ENCODE measurements at places on chromosomes 1 and 21.

GRCh38 chr1:101995984-101996745, 561 bp downstream of the OLFM3 start:
- DNase-seq = no peak

DNA sequence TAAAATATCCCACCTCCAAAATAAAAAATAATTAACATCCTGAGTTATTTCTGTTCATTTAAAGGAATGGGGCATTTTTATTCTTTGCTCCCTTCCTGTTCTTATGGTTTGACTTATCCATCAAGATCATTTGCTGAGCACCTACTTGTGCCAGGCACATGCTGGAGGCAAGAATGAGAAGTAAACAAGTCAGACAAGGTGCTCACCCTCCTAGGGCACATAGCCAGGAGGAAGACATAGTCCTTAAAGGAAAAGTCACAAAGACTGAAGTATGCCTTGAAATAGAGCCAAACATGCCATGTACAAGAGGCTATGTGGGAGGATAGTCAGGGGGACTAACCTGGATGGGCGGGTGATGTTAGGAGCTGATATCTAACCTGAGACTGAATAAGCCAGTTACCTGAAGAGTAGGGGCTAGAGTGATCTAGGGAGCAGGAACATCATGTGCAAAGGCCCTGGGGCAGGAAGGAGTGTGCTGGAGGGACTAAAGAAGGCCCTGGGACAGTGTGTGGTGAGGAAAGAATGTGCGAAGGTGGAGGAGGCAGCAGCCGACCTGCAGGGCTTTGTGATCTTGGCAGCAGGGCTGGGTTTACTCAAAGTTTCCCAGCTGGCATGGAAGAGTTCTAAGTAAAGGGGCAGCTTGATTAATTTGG, 233.5 kb downstream of the MATN1 start:
- DNase-seq = no peak

DNA sequence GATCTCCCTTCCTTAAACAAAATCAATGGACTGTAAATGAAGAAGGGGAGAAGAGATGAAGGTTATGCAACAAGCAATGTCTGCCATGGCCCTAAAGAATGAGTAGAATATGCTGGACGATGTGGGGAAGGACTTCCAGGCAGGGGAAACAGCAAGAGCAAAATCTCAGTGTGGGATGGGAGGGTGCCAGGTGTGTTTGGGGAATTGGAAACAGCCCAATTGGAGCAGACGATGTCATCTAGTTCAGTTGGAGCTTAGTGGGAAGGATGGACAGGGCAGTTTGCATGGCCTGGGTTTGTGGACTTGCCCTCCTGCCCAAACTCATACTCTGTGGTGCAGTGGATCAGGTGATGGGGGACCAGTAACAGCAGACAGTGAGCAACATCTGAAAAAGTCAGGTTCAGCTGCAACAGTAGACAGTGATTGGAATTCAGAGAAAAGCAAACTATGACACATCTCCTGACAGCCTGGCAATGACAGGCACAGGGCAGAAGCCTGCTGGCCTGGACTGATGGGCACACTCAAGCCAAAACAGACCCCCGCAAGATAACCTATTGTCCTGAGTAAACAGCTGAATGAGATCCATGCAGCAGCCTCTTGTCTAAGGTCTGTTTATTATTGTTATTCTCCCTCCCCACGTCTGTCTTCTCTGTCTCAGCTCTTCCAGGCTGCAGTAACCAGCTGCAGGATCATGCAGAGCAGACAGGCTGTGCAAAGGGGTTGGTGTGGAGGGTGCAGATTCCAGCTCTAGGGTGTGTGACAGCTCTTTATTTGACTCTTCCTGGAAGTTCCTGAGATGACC, 50.5 kb upstream of the PRELP start:
- peak; percentile 33 for DNase-seq

DNA sequence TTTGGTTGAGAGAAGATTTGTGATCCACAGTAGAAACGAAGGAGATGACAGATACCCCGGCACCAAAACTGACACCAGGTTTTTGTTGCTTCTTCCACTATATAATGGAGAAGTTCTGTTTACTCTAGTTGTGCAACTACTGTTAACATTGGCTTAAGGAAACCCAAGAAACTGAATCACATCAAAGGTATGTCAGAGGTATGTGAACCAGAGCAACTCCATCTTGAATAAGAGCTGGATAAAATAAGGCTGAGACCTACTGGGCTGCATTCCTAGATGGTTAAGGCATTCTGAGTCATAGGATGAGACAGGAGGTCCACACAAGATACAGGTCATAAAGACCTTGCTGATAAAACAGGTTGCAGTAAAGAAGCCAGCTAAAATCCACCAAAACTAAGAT, 173.7 kb upstream of the CAMK1G start:
- DNase-seq = no peak

GRCh38 chr1:58084266-58084665, 462.3 kb downstream of the OMA1 start:
- no peak for DNase-seq

DNA sequence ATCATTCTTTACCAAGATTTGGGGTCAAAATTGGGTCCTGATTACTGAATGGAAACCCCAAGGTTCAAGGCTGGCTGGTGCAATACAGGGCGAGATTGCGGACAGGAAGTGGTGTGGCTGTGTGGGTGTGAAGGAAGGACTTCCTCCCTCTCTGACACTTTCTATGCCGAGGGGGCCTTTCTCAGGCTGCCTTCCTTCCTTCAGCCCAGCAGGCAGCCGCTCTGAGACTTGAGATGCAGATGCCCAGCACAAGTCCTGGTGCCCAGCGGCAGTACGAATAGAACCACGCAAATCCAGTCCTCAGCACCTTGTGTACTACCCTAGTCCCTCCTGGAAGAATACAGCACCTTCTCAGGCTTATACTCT, 16.3 kb downstream of the BATF3 start:
- no peak for DNase-seq

DNA sequence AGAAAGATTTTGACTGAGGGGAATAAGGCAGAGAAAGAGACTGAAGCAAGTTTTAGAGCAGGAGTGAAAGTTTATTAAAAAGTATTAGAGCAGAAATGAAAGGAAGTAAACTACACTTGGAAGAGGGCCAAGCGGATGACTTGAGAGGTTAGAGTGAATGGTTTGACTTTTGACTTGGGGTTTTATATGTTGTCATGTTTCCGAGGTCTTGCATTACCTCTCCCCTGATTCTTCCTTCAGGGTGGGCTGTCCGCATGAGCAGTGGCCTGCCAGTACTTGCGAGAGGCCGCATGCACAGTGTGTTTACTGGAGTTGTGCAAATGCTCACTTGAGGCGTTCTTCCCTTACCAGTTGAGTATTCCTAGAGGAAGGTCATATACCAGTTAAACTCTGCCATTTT, 13.0 kb upstream of the DENND2D start:
- DNase-seq = no peak

DNA sequence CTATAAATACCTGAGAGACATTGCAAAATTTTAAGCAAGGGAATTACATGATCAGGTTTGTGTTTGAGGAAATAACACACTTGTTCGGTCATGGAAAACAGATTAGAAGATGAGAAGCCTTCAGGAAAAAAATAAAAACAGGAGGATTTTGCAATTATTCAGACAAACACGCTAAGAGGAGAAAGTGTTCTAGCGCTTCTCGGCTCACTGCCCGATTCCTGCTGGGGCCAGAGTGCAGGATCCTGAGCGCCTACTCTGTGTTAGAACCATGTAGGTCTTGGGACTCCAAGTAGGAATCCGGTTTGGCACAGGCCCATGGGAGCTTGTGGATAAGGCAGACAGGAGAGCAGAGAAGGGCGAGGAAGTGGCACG, 8.1 kb upstream of the PRELP start:
- no peak for DNase-seq

Measured in hepatic stellate cell (primary cell).